GM04504 (cell line): ENCODE measurements at places on chromosomes 7 and 10.
A peak's percentile ranks its signal among the peaks of the same experiment; 100 is the strongest.

DNA sequence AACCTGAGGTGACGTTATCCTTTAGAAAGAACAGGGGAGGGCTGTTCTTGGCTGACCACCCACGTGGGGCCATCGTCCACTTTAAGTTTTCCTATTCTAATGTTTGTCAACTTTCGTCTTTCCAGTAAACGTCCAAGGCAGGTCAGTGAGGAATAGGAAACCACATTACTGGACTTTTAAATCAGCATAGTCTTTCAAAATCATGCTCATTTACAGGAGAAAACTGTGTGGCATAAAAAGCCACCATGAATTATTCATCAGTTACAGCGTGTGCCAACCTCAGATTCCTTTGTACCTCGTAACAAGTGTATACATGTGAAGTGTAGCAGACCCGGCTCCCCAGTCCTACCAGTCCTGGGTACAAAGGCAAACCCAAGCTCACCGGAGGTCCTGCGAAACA, 25.1 kb upstream of the ABLIM1 start:
- DNase-seq: no peak

DNA sequence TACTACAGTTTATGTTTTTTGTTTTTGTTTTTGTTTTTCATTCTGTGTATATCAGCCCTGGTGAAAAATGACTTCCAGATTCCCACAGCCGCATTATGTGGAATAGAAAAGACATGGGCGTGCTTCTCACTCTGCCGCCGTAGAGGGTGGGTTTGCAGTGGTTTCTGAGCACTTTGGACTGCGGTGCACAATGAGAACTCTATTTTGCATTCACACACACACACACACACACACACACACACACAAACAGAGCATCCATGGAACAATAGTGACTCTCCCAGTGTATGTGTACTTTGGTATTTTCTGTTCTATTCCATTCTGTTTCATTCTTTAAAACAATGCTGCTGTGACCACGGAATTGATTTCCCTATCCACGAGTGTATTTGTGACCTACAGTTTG, 657.3 kb upstream of the FOXK1 start:
- no peak for DNase-seq

- DNase-seq: no peak
Observed at GRCh38 chr10:59823111-59823510, 69.9 kb upstream of the MRLN start.

- no peak for DNase-seq
Observed at GRCh38 chr10:131099028-131099726, 212.3 kb downstream of the TCERG1L start.

- DNase-seq: no peak
Observed at GRCh38 chr10:96706331-96706853, 13.9 kb downstream of the PIK3AP1 start.

DNA sequence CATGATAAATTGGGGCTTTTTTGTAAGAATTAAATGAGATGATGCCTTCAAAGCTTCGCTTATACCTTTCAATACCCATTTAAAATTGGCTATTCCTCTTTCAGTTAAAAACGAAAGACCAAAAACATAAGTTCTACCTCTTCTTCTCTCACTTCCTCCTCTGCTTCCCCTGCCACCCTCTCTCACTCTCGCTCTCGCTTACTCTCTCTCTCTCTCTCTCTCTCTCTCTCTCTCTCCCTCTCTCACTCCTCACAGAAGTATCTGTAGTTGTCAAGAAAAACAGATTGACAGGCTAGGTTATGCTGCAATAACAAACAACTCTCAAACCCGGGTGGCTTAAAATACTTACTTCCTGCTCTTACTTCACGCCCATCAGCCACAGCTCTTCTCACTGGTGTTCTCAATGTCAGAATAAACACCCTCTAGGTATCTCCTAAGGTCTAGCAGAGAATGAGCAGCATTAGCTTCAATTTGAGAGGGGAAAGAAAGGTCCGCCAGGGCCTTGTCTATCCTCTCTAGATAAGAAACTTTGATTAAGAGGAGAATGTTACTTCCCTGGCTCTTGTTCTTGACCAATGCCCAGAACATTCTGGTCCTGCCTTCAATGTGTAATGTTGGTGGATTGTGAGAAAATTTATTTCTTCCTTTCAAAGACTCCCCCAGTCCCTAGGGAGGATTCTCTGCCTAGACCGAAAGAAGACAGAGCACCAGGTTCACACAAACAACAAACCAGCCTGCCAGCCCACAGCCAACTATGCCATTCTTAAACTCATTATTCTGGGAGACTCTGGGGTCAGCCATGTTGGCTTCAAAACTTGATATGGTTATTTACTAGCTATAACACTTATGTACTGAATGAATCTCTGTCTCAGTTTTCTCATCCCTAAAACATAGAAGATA, 1028.7 kb downstream of the XPNPEP1 start:
- DNase-seq: no peak

GRCh38 chr7:109178342-109178741, 608.7 kb downstream of the DNAJB9 start:
- no peak for DNase-seq

DNA sequence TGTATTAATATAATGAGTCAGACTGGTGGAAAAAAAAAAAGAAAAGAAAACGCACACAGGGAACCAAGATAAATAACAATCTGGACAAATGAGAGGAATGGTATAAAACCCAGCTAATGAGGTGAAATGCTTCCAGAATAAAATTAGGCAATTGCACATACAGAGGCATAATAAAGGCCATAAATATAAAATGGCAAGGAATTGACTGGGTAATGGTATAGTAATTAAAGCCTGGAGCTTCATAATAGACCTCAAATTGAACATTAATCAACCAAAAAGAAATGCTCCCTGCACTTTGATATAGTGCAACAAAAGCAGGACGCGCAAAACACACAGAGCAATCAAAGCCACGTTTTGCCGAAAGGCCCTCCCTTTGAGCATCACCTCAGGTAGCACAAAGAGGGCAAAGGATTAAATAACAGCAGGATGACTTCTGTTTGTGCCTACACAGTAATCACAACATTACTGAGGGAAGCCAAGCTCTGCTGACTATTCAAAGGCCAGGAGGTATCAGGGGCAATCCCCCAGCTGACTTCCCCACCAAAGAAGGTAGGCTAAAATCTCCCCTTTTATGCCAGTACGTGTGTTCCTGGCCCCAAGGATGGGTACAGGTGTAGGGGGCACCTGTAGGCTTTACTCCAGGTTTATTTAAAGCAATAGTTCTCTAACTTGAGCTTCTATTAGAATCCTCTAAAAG, 343.7 kb downstream of the ELMO1 start:
- DNase-seq: no peak

DNA sequence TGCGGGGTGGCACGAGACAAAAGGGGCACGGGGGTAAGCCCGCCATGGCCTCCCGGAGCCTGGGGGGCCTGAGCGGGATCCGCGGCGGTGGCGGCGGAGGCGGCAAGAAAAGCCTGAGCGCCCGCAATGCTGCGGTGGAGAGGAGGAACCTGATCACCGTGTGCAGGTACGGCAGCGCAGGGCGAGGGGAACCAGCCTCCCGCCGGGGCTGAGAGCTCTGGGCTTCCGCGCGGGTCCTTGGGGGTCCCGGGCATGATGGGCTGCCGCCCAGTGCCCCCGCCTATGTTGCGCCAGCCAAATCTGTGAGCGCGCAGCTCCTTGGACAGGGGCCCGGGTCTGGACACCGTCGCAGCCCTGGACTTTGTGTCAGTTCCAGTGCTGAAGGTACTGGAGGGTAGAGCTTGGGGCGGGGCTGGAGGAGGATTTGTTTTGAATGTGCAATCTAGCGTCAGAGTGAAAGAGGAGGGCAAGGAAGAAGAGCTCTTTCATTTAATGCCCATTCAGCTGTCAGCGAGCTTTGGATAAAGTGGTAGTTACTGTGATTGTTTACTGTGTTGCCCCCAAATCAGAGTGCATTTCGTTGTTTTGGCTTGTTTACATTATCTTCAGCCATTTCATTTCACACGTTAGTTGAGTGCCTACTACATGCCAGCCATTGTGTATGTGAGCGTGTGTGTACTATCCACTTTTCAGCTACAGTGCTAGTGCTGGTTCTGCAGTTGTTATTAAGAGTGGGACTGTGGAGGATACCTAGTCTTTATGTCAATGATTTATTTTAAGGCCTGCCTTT, 777 bp downstream of the RUNDC3B start:
- no peak for DNase-seq

GRCh38 chr7:45716380-45717203, 142.4 kb downstream of the ADCY1 start:
- DNase-seq: no peak

- DNase-seq: no peak
Observed at GRCh38 chr7:126948664-126949063, 304.1 kb downstream of the GRM8 start.

GRCh38 chr10:79137300-79137756, 68.6 kb downstream of the ZMIZ1 start:
- DNase-seq: no peak

- DNase-seq: no peak
Observed at GRCh38 chr7:45416846-45417245, 157.3 kb upstream of the ADCY1 start.

DNA sequence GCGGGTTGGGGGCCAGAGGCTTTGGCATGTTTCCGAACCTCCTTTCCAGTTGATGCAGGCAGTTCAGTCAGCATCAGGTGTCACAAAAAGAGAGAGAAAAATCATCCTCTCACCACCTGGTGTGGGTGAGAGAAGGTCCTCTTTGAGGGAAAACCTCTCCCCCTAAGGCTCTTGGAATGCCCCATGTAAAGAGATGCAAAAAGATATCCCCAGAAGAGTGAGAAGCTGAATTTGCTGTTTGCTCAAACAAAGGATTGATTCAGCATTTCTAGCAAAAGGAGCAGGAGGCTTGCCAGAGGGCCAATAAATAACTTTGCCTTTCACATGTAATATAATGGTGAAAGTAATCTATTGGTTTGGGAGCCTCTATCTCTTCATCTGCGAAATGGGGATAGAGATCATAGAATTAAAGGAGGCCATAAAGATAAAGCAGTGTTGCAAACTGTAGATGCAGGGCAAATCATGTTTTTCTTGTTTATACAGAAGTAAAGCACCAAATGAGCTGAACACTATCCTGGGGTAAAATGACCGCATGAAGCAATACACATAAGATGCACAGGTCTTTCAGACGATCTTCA, 425.9 kb downstream of the LRMDA start:
- DNase-seq: no peak

GRCh38 chr7:50860174-50860573, 77.5 kb upstream of the GRB10 start:
- DNase-seq: no peak

DNA sequence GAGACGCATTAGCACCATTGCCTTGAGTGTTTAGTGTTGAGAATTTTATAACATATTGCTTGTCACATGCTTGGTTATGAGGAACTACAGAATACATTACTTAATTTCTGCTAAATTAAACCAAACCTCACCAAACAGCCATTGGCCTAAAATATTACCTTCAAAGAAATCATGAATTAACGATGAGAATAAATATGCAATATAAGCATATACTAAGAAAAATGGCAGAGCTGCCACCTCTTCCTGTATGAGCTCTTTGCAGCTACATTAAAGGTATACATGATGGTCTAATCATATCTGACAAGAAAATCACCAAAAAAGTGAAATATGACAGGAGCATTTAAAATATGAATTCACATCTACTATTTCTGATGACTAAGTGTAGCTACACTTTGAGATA, 5.2 kb upstream of the RHEB start:
- no peak for DNase-seq

DNA sequence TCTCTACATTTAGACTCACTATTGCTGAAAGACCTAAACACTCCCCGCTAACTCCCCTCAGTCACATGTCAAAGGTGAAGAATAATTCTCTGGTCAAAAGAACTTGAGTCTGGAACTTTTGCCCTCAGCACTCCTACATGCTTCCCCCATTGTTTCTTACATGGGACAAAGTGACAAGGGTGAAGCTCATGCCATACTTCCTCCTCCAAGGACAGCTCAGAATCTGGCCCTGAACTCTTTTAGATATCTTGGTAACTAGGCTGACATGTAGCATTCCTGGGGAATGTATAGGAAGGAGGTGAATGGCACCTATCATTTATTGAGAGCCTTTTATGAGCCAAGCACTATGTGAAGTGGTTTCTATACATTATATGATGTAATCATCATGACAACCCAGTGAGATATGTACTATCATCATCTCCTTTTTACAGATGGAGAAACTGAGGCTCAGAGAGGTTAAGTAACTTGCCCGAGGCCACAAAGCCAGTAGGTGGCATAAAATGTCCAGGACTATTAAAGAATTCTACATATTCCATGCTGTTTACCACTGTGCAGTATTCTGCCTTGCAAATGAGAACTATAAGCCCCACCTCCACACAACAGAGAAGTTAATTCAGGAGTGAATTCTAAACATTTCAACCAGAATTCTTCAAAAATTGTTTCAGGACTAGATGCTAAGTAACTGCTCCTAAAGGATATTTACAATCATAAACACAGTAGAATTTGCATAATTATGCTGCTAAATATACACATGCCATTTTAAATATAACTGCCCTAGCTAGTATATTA, 246.6 kb downstream of the ARHGAP21 start:
- DNase-seq: no peak

GRCh38 chr7:2608921-2609411, 22.8 kb upstream of the TTYH3 start:
- no peak for DNase-seq

GRCh38 chr7:25849500-25850184, 302.4 kb upstream of the NFE2L3 start:
- peak; percentile 73 for DNase-seq

- DNase-seq: no peak
Observed at GRCh38 chr10:86667421-86668181, 710 bp upstream of the LDB3 start.

DNA sequence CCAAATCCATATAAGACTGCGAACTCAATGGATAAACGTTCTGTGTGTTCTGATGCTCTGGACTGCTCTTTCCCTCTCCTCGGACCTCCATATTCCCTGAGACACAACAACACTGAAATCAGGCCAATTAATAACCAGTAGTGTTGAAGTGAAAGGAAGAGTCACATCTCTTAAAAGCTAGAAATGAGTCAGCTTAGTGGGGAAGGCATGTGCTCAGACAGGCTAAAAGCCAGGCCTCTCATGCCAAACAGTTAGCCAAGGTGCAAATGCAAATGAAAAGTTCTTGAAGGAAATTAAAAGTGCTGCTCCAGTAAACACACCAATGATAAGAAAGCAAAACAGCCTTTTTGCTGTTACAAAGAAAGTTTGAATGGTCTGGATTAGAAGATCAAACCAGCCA, 29.3 kb downstream of the TNS3 start:
- DNase-seq: no peak
